Stimulated activated CD4-positive, alpha-beta T cell treated with anti-CD3 and anti-CD28 coated beads, Interleukin-12 subunit alpha, Interleukin-12 subunit beta, amount 100 ng/mL, for 48 hours (primary cell): ENCODE measurements at places on chromosomes 7 and 10.

- DNase-seq = no peak
These were observed 49.8 kb downstream of the FAM107B start for GRCh38 chr10:14724931-14725330.

DNA sequence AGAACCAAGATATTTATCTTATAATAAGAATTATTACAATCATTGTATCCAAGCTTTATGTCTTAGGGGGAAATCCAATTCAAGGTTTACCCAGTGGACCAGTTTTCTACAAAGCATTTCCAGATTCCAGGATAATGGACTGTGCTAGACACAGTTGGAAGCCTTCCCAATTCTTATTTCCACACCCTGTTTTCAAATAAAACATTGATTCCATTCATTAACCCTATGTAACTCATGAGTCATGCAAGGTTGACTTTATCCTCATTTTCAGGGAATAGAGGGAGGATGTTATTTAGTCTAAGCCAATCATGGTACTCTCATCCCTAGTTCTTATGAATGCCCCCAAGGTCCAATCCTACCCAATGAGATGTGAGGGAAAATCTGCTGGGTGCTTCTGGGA is 145.7 kb downstream of the RNLS start:
- DNase-seq = no peak

- DNase-seq = no peak
These were observed 155.6 kb downstream of the SH3PXD2A start for GRCh38 chr10:103699611-103700435.

DNA sequence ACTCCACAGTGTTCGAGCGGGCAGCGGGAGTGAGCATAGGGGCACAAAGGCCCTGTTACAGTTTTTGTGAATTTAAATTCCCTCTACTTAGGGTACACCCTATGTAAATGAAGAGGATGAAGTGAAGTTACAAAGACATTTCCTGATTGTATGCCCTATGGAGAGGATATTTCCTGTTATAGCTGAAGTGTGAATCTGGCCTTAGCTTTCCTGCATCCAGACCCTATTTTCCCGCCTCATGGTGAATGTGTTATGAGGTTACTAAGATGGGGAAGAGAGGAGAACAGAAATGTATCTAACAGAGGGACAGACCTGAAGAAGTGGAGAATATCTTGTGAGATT is 37.8 kb upstream of the COMMD3 start:
- DNase-seq = no peak

DNA sequence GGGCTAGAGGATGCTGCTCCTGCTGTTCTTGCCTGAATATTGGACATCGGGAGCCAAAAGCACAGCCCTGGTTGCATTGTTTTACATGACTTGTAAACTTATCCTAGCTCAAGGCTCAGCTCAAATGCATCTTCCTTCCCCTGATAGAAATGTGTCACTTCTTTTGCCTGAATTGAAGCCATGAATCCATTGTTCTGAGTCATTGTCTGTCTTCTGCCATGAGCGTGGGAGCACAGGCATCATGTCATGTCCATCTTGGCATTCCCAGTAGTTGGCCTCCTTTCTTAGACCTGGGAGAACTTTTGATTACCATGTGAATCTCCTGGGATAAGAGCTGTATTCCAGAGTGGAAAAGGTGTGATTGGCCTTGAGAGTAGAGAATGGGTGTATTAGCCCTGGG is 54.1 kb upstream of the OPN4 start:
- no peak for DNase-seq

DNA sequence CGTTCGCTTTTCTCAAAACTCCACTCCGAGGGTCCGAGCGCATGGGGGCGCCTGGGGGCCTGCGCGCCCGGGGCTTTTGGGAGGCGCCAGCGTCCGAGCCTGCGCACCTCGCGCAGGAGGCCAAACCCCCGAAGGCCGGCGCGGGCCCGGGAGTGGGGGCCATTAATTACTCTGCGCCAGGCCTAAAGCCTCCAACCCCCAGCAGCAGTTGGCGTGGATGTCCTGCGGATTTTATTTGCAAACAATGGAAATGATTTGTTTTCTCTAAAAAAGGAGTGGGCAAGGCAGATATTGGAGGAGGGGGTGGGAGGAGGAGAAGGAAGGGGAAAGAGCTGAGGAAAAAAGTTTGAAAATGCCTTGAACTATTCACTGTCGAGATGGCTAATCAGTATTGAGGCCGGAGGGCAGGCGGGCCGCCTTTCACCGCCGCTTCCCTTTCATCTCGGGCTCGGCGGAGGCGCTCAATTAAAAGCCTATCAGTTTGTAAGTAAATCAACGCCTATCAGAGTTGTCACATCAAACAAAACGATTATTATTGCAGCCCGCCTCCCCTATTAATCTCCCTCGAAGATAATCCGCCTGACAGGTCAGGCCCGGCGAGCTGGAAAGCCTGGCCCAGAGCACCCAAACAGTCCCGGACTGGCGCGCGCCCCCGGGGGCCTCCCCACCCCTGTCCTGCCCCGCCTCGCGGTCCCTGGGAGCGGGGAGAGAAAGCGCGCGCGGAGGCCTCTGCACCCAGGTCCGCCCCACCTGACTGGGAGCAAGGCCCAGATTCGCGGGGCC is 3.4 kb upstream of the ZNF503 start:
- no peak for DNase-seq

GRCh38 chr7:47782792-47783191 is 165.5 kb downstream of the PKD1L1 start:
- no peak for DNase-seq

- DNase-seq = no peak
These were observed 35.1 kb downstream of the AGR3 start for GRCh38 chr7:16846601-16847165.

DNA sequence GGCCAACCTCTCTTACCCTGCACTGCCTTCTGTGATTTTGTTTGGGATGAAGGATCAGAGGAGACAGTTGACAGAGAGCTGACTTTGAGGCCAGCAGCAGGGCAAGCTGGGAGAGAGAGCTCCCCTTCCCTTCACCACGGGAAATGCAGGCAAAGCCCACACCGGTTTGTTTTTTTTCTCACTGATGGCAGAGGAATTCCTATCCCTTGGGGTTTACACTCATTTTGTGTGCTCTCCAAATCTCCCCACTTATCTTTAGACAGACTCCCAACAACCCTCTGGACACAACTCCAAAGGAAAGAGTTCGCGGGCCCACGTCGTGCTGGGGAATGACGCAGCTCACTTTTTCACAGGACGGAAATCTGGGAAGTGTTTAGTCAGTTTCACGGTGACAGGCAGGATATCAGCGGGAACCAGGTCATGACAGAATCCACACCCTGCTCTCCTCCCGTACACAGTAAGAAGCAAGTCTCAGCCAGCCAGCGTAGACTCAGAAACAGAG is 68.3 kb upstream of the FAM171A1 start:
- DNase-seq = no peak

DNA sequence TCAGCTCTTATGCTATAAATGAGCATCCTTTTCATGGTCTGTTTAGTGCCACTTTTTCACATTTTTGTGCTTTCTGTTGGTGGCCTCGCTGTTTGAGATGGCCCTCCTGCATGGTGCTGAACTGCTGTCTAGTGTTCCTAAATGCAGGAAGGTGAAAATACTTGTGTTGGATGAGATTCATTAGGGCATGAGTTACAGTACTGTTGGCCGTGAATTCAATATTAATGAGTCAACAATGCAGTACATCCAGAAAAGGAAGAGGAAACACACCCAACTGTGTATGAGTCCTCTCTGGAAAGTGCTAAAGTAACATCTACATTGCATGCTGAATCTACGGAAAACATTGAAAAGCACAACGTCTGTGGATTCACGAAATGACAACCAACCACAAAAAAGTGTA is 124.0 kb downstream of the HERPUD2 start:
- no peak for DNase-seq

DNA sequence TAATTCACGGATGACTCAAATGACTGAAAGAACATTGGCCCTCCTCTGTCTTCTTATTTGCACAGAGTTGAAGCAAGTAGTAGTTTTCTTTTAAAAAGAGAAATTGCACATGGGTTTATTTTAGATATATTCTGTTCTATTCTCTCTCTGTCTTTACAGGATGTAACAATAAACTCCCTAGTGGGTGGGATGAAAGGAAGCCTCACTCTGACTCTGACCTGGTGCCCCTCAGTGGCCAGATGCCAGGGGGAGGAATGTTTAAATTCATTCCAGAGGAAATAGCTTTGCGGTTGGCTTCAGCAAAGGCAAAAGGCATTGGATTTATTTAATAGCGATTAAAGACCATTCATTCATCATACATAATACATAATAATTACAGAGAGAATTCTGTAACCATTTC is 156.4 kb upstream of the MTPN start:
- no peak for DNase-seq

- no peak for DNase-seq
These were observed 178.7 kb downstream of the TNS3 start for GRCh38 chr7:47402941-47403866.

DNA sequence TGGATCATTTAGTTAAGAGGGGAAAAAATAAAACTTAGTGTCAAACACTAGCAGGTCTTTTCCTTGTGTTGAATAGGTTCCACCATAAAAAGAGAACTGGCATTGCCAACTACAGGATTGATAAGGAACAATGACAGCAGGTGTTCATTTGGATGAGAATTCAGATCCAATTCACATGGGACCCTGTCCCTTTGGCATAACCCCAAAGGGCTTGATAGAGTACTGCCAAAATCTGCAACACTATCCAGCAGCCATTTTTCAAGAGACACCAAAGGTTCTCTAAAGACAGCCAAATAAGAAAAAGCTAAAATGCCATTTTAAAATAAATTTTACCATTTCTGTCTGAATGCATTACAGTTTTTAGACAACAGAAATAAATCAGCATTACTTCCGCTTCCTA is 422.3 kb downstream of the DGKB start:
- DNase-seq = no peak

DNA sequence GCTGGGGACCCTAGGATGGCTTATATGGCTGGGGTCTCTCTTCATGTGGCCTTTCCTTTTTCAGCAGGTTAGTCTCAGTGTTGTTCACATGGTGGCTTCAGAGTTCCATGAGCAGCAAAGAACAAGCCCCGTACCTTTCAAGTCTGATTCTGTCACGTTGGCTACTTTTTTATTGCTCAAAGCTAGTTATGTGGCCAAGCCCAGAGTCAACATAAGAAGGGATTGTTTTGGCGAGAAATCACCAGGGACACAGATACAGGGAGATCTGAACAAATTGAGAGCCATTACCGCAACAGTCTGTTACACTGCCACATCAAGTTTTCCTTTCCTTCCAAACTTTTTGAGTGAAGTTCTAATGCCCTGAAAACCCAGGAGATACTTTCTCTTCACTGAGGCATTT is 770.5 kb downstream of the LRMDA start:
- no peak for DNase-seq

- DNase-seq = no peak
These were observed 34.3 kb downstream of the SBDS start for GRCh38 chr7:66961096-66961495.

- no peak for DNase-seq
These were observed 14.5 kb downstream of the PDGFA start for GRCh38 chr7:505171-505570.

DNA sequence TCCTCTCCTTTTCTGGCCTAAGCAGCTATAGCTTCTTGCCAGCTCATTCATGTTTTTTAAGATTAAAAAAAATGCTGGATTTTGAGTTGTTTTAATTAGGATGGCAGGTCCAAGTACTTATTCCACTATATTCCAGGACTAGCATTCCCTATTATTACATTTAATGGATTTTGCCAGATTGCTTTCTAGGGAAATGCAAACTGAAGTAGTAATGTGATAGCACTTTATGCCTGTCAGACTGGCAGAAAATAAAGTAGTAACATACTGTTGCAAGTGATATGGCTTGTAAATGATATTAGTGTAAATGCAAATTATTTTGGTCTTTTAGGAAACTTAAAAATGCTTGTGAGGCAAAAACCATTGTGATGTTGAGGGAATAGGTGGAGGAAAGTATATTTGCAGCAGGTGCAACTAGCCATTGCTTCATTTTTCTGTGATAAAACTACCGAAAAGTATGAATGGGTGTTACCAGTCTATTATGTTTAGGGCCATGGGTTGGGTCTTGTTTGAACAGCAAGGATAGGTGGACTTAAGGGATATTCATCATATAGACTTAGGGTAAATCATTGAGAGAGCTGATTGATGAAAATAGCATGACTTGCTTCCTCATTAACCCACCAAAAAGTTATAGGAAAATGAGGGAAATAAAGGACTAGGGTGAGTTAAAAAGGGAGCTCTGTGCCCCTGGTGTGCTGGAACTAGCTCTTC is 19.9 kb downstream of the ZNRF2 start:
- no peak for DNase-seq

- no peak for DNase-seq
These were observed 160.7 kb downstream of the ZEB1 start for GRCh38 chr10:31479752-31480151.
